Activated T-cell treated with anti-CD3 and anti-CD28 coated beads, Interleukin-2, amount 50 U/mL, for 4 hours (primary cell): ENCODE measurements at places on chromosomes 7 and 10.

DNA sequence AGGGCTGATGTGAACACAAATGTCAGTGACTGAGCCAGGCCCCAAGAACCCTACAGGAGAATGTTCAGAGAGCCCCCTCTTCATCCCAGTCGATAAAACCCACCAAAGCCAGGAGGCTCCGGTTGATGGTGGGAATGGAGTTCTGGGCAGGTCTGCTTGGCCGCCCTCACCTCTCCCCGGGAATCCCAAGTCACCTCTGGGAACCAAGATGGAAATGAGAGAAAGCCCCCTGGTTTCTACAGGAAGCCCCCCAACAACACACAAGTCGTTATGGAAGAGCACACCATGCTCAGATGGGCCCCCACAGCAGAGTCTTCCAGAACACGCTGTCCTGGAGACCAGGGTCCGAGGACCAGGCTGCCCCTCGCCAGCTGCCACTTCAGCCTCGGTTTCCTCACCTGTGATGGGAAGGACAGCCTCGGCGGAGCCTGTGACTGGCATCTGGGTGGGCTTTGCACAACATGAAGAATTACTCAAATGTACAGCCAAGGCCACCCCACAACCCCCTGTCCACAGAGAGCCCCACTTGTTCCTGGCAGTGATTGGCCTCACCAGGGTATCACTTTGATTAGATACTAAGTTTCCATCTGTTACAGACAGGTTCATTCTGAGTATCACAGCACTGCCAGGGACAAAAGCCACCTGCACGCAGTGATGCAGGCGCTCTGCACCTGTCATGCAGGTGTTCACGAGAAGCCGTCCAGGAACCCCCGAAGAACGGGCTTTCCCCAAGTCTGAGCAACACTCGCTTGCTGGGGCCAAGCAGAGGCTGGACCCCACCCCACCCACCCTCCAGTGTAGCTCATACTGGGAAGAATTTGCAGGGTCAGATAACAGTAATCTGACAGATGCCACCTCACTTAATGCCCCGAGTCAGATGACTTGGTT, 57.6 kb downstream of the MKI67 start:
- no peak for DNase-seq

DNA sequence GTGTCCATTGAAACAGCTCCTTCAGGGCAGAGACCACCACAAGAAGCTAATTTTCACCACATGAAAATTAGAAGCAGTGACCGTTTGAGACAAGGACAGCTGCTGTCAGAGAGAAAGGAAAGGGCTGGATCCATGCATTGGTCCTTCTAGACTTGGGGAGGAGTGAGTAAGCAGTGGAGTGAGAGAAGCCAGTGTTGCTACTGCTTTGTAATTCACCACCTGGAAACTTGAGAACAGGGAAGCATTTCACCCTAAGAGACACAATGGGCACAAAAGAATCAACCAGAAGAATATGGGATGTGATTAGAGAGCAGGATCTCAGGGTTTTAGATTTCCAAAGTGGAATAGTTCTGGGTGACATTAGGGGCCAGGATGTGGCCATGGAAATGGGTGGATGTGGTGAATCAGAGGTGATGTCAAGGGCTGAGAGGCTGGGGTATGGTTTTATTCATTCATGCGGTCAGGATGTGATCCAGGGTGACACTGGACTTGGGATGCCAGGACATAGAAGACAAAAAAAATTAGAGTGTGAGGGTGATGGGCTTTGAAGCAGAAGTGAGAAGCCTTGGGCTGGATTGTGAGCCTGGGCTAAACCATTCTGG, 61.6 kb downstream of the DENND11 start:
- no peak for DNase-seq

DNA sequence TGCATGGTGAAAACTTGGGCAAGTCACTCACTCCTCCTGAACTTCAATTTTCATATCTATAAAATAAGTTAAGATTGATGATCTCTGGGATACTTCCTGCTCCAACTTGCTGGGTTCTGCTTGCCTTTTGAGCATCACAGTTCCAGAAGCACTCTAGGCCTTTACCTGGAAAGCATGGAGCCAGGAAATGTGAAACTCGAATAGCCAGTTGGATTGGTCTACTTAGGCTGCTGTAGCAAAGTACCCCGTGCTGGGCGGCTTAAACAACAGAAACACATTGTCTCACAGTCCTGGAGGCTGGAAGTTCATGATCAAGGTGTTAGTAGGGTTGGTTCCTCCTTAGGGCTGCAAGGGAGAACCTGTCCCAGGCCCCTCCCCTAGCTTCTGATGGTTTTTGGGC, 64.5 kb downstream of the NAMPT start:
- DNase-seq = no peak

DNA sequence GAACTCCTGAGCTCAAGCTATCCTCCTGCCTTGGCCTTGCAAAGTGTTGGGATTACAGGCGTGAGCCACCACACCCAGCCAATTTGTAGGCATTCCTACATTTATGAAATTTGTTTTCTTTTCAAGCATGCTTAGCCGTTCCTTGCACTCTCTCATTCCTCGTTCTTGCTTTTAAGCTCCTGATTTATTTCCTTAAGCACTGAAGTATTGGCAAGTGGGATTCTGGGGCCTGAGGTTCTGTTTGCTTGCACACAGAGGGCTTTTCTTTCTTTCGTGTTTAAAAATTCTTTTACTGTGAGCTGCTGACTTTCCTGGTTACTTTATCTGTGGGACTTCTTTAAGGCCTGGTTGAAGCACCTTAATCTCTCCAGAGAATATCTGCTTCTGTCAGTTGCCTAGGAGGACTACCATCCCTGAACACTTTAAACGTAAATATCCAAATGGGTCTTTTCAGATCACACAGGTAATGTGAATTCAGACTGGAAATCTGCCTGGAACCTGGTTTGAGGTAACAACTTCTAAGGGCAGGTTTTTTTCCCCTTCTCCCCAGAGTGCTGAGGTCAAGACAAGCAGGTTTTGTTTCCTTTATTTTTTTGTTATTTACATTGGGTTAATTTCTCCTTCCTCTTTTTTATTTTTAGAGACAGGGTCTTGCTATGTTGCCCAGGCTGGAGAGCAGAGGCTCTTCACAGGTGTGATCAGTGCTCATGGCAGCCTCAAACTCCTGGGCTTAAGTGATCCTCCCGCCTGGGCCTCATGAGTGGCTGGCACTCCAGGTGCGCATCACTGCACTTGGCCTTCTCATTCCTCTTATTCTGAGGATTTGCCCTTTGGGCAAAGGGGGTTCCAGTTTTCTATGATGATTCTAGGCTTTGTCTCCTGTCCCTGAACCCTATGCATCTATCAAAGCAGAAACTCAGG, 102.9 kb downstream of the PFKFB3 start:
- no peak for DNase-seq

- no peak for DNase-seq
These were observed 44.1 kb upstream of the CPXM2 start for GRCh38 chr10:123935680-123936079.

- no peak for DNase-seq
These were observed 11.1 kb downstream of the STAM start for GRCh38 chr10:17655009-17655408.

GRCh38 chr10:74034301-74034700, 36.4 kb downstream of the VCL start:
- no peak for DNase-seq

DNA sequence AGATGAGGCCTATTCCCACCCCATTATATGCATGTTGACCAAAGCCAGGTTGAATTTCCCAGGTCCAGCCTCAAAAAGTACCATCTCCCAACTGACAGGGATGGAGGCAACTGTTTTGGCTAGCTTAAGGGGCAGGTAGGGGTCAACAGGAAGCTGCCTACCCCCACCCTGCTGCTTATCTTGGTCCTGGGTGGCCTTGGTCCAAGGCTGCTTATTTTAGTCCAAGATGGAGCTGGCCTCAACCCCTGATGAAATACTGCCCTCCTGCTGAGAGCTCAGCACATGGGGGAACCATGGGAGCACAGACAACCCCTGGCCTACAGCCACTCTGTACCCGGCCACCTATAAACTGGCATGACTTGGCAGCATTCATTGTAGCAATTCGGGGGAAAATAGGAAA, 23.1 kb downstream of the MYO1G start:
- no peak for DNase-seq

DNA sequence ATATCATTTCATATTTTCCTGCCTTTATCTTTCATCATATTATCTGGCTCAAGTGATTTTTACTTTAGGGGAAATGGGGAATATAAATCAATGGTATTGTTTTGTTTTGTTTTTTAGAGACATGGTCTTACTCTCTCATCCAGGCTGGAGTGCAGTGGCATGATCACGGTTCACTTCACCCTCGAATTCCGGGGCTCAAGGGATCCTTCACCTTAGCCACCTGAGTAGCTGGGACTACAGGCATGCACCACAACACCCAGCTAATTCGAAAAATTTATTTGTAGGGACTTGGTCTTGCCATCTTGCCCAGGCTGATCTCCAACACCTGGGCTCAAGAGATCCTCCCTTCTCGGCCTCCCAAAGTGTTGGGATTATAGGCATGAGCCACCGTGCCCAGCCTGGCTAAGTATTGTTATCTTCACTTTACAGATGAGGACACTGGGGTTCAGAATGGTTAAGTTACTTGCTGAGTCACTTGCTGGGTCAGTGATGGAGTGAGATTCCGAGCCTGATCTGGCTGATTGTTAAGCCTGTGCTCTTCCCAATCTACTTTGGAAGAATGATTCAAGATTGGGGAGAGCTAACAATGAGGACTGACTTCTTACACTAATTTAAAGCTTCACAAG, 3.7 kb upstream of the SLC16A9 start:
- DNase-seq = no peak

GRCh38 chr10:110827410-110827809, 44.3 kb upstream of the PDCD4 start:
- no peak for DNase-seq

- no peak for DNase-seq
These were observed 84.7 kb upstream of the GPR141 start for GRCh38 chr7:37598824-37599223.

DNA sequence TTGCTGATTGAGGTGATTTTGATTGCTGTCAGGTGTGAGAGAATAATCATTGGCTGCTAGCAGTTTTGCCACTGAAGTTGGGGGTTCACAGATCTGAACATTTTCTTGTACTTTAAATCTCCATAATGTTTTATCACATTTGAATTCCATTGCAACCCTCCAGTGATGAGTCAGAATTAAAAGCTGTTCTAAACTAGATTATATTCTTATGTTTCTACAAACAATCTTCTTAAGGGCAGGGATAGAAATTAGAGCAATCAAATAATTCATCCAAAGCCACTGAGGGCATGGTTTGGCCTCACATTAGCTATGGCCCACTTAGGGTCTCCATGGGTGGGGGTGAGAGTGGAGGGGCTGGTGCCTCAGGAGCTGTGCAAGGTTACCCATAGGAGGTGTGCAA, 53.0 kb upstream of the RPA3 start:
- no peak for DNase-seq

- no peak for DNase-seq
These were observed 39.7 kb downstream of the DRGX start for GRCh38 chr10:49356181-49356580.

GRCh38 chr7:128799451-128799850, 7.7 kb downstream of the CCDC136 start:
- no peak for DNase-seq

GRCh38 chr7:159042103-159042502, 102.6 kb downstream of the VIPR2 start:
- no peak for DNase-seq

DNA sequence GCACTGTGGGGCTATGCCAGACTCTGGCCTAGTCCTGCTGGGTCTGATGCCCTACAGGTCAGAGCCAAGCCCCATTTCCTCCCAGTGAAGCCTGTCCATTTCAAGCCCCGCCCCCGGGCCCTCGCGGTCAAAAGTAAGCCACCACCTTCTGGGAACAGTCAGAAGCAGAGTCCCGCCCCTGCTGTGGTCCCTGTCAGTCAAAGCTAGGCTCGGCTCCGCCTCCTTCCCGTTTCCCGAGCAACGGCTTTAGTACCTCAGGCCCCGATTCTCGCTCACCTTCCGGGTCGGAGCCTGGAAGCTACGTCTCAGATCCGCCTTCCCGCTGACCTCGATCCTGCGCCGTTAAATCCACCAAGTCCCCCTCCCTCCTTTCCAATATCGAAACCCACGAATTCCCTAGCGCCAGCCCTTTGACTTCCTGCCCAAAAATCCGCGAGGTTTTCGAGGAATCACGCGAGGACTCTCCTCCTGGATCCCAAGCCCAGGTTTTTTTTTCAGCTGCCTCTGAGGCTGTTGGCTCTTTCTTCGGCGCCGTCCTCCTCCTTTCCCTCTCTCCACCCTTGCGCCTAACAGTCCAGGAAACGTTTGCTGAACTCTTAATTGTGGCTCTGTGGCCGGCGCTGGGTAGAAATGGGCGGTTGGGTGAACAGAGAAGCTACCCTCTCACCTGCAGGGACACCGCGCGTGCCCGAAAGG, 11.8 kb downstream of the SFXN3 start:
- peak; percentile 77 for DNase-seq

DNA sequence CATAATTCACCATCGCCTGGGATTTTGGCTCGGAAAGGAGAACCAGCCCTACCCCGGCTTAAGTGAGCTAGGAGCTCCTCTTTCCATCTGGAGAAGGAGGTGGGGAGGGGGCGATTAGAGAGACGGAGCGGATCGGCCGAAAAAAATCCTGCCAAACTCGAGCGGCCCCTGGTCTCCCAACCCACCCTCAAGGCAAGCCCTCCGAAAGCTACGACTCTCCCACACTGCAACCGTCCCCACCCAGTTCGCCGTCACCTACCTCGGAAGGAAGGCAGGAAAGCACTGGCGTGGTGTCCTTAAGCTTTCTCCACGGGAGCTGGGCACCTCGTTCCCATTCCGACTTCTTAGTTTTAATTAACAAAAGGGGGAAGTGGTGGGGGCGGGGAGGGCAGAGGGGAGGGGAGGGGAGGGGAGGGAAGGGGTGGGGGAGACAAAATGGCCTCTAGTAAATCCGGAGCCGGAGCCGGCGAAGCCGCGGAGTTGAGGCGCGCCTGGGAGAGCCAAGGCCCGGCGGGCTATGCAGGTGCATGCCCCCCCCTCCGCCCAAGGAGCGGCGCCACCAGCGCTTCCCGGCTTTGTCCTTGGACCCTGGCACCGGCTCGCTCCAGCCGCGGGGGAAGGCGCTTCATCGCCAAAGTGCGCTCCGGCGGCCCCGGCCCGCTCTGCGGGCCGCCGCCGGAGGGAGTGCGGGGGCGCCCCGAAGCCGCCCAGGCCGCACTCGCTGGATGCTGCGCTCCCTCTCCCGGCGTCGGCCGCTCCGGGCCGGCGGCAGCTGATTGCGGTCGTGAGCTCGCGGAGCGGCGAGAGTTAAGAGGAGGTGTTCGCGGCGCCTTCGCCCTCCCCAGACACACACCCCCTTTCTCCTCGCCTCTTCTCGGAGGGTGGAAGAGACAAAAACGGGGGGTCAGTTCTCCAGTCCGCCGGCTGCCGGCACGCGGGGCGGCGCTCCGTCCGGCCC, at the start of gene LRRC4:
Gene LRRC4, minus strand, starts transcription at position 784 of the 958 bp plus-strand sequence. CDS start 797 bp downstream, outside the sequence.
- no peak for DNase-seq

- no peak for DNase-seq
These were observed 230.6 kb downstream of the REEP3 start for GRCh38 chr10:63751836-63752235.

GRCh38 chr7:101915000-101915399, 97.6 kb downstream of the CUX1 start:
- DNase-seq = no peak

GRCh38 chr7:45151131-45151684, 6.4 kb upstream of the RAMP3 start:
- DNase-seq = no peak

DNA sequence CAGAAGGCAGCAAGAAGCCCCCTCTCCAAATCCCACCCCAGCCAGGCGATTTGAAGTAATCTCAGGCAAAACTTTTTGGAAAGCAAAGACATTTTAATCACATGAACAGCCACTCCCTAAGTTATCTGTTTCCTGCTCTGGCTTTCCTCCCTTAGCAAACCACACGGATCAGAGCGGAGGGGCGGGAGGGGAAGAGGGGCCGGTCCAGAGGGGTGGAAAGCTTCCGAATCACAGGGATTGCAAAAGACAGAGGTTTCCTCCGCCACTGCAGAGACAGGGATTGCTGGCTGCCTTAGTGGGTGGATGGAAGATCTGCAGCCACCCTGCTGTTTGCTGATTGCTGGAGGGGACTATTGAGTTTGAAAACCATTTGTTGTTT, 41.2 kb downstream of the ZCCHC24 start:
- no peak for DNase-seq
